ENCODE measurements at places on chromosomes 1 and 21.

- no peak for DNase-seq
These were observed 410.7 kb downstream of the DSCAM start for GRCh38 chr21:40436261-40436660.

DNA sequence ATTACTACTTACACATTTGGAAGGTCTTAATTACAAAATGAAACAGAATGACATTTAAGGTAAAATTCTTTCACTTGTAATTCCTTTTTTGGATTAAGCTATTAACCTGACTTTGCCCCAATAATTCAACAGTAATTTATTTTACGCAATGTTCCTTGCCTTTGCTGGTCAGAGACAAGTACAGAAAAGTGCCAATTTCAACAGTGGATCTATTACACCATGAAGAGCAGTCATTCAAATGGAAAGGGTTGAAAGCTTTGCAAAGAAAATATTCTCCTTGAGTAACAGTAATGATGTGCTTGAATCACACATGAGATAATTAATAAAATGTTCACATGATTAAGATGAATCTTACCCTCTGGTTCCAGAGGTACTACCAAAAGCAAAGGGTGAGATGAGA is 84.7 kb downstream of the APP start:
- no peak for DNase-seq

- no peak for DNase-seq
These were observed 6.0 kb upstream of the BCL10 start for GRCh38 chr1:85282424-85282823.

GRCh38 chr1:39326836-39327235 is 122.3 kb downstream of the MACF1 start:
- DNase-seq: no peak

DNA sequence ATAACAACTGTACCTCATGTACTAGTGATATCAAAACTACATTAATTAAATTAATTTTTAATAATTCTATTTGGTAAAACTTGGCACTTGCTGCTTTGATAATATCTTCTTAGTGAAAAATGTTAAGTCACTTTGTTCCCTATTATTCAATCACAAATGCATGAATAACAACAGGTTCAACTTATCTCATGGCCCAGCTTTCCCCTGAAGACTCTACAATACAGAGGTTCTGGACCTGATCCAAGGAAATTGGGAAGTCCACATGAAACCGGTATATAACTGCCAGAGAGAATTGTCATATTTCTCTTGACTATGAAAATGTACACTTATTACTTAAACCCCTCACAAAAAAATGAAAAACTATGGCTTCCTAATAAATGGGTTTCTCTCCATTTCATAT is 33.9 kb upstream of the PTPRC start:
- DNase-seq: no peak

DNA sequence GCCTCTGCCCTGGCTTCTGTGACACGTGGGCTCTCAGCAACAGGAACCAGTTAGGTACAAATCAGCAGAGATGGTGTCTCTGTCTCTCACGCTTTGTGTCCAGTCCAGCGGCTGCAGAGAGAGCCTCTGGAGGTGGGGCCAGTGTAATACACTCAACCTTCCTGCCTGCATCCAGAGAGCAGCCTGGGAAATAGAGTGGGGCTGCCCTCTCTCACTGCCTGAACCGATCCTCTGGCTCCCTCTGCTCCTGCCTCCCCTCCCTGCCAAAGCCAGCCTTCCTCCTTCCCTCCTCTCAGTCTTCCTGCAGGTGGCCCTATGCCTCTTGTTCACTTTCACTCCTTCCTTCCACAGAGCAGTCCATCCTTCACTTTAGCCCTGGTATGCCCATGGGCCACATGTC is at the start of gene ZNF648:
Gene ZNF648, minus strand, starts transcription at position 119 of the 400 bp plus-strand sequence. CDS start 3,702 bp downstream, outside the sequence.
- no peak for DNase-seq

DNA sequence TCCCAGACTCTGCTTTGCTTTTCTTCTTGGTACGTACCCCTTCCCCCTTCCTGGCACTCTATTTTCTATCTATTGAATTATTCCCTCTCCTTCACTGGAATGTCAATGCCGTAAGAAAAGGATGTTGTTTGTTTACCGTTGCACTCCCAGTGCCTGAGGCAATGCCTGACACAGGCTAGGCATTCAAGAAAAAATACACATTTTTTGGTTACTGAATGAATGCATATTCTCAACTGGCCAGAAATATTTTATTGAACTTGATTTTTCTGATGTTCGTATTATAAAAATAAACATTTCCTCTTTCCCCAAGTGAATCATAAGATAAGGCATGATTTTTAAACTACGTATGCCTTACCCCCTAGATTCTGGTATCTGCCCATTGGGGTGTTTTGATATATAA is 41.2 kb downstream of the GNG12 start:
- no peak for DNase-seq

All from CD4-positive, alpha-beta T cell treated with Interleukin-15 for 4 hours (primary cell).